ENCODE measurements at places on chromosomes 1 and 21.

DNA sequence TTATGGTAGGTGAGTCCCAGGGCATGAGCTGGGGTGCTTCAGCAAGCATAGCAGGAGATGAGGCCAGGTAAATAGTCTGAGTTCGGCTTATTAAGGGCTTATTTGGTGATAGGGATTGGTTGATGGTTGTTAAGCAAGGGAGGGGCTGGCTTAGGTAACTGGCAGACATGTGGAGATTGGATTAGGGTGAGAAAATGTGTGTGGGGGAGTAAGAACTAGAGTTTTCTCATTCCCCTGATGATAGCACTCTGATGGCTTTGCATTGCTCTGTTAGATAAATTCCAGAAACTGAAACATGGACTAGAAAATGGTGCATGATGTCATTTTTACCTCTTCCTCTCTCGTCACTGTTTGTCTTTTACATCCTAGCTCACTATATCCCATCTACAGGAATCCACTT lies 53.6 kb downstream of the FGGY start:
- no peak for DNase-seq

GRCh38 chr1:11045428-11046269 lies 1.4 kb downstream of the MASP2 start:
- no peak for DNase-seq

- DNase-seq, result peak; percentile 64
Observed at GRCh38 chr1:201266774-201267173, 16.5 kb upstream of the PKP1 start.

GRCh38 chr1:248094884-248095283 lies at the start of gene OR2L13:
TSS of gene OR2L13 (plus strand) at chr1:248095184. CDS start at chr1:248099376, 4,192 bp downstream.
- DNase-seq, result no peak

- no peak for DNase-seq
Observed at GRCh38 chr1:153922076-153922971, 448 bp downstream of the GATAD2B start.

DNA sequence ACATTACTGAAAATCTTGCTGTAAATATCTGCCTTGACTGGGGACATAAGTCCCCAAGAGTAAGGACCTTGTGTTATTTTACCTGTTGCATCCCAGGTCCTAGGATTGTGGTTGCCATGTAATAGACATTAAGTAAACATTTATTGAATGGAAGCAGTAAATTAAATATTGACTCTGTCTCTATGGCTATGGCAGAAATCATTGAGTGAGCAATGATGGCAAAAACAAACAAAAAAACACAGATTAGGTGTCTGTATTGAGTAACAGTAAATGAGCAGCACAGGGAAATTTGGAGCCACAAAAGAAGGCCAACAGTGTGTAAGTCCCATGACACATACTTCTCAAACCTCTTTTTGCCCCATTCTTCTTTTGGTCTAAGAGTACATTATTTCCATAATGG lies 240.4 kb downstream of the NFIA start:
- DNase-seq, result no peak

DNA sequence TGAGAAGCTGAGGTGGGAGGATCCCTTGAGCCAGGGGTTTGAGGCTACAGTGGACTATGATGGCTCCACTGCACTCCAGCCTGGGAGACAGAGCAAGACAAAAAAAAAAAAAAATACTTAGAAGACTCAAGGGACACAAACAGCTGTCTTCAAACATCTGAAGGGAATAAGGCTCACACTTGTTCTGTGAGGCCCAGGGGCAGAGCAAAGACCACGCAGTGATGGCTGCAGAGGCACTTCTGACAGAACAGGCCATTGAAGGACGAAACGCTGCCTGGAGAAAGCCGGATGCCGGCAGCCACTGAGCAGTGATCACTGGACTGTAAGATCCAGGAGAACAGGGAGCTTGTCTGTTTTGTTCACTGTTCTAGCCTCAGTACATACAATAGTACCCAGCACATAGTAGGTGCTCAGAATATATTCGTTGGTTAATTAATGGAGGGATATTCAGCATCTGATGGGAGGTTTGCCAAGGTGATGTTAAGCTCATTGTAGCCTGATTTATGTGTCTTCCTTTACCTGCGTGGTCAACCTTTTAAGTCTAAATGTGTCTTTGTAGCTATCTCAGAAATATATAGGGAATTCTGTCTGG lies 12.1 kb upstream of the NDC1 start:
- DNase-seq, result no peak

DNA sequence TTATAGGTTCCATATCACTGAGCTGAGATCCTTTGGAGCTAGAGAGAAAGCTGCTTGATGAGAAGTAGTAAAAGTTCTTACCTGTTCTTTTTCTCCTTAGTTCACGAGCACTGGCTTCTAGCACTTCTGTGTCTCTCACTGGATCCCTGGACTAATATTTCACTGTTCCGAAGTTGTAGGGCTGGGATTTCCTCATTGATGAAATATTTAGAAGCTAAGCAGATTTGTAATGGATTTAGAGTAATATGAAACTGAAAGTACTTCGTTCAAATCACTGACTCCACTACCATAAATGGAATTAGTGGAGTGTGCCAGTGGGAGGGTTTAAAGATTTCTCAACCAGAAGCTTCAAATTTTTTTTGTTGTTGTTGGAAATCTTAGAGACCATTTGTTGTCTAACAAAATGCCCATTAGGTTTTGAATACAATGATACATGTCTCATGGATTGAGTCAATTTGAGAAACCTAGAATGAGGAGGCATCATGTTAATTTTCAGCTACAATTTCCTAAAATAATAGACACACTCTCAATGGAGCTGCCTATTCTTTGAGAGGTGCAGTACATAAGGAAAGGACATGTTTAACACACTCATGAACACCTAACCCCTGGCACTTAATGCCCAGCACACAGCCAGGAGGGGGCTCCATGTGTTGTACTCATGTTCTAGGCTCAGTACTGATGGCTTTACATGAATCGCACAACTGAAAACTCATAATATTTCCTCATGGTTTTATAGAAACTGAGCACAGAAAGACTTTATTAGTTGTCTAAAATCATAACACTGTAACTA lies at the start of gene GBP1:
TSS of gene GBP1 (minus strand) at position 130 of the 790 bp plus-strand sequence. CDS start 1,974 bp downstream, outside the sequence.
- DNase-seq, result peak; percentile 64

- no peak for DNase-seq
Observed at GRCh38 chr1:161162052-161162451, 2.8 kb downstream of the USP21 start.

GRCh38 chr1:18949686-18950400 lies 6.6 kb downstream of the IFFO2 start:
- no peak for DNase-seq

DNA sequence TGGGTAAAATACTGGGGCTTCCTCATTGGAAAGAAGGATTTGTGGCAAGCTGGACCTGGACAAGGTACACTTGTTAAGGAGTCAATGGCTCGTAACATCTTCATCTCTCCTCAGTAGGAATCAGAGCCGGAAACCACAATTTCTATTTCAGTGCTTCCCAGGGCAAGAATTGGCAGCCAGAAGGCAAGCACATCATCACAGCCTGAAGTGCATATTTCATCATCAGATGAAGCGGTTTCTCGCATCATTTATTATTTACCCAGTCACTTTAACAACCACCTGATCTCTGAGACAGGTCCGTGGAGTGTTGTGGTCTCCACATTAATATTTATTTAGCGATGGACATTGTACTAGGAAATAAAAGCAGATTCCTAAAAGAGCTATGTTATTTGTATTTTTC lies 55.0 kb downstream of the KCNJ15 start:
- DNase-seq, result no peak
